GM04503 (cell line): ENCODE measurements at places on chromosomes 7 and 10.

GRCh38 chr7:158911145-158911544 lies 54.8 kb downstream of the DYNC2I1 start:
- DNase-seq = no peak

GRCh38 chr7:36393826-36394225 lies 4.2 kb downstream of the ANLN start:
- no peak for DNase-seq

GRCh38 chr10:32949221-32949678 lies 8.8 kb downstream of the ITGB1 start:
- no peak for DNase-seq

- DNase-seq = peak; percentile 44
Observed at GRCh38 chr7:148650232-148650858, 48.4 kb upstream of the CUL1 start.

DNA sequence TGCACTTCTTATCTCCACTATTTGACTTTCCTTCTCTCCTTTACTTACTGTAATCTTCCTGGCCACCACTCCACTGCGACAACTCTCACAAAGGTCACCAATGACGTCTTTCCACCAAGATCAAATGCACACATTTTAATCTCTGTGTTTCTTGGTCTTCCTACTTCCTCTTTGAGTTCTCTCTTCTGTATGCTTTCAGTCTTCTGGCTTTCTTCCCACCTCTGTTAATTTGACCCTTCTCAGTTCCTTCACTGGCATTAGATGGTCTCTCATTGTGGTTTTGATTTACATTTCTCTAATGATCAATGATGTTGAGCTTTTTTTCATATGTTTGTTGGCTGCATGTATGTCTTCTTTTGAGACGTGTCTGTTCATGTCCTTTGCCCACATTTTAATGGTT lies 31.9 kb downstream of the FAM107B start:
- DNase-seq = no peak

DNA sequence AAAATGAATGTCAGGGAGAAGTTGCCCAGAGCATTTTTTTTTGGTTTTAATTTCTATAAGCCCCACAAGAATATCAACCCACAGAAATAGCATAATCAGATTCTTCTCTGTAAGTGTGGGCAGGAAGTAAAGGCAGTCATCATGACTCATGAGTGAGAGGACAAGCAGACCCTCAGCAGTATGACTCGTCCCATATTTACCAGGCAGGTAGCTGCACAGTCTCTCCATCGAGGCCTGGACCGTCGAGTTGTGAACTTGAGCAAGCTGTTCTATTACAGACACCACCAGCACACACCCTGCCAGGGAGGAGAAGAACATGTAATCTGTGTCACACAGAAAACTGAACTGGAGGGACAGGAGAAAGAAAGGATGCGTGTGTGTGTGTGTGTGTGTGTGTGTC lies 37.8 kb downstream of the AOAH start:
- DNase-seq = no peak

DNA sequence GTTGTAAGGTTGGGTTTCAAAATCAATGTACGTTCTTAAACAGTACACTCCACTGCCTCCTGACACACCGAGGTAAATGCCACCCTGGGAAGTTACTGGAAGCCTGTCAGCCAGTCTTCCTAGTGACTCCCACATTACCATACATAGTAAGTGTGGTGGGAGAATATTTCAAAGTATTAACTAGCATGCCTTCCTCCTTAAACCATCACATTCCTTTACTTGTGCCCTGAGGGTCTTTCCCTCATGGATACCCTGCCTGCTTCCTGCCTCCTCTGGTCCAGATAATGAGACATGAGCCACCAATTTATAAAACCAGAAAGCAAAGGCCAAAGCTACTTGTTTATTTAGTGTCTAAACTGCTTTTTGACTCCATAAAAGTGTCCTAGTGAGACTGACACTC lies 23.3 kb upstream of the SORCS3 start:
- no peak for DNase-seq
